ENCODE measurements at places on chromosomes 1 and 21.
A peak's percentile ranks its signal among the peaks of the same experiment; 100 is the strongest.

- peak; percentile 3 for DNase-seq
These were observed 28.7 kb downstream of the COL6A2 start for GRCh38 chr21:46126309-46127238.

GRCh38 chr1:27581823-27582243, 22.1 kb downstream of the AHDC1 start:
- no peak for DNase-seq

- DNase-seq: no peak
These were observed 315.2 kb downstream of the AJAP1 start for GRCh38 chr1:4969556-4970129.

GRCh38 chr1:18560692-18561091, 70.0 kb upstream of the PAX7 start:
- no peak for DNase-seq

DNA sequence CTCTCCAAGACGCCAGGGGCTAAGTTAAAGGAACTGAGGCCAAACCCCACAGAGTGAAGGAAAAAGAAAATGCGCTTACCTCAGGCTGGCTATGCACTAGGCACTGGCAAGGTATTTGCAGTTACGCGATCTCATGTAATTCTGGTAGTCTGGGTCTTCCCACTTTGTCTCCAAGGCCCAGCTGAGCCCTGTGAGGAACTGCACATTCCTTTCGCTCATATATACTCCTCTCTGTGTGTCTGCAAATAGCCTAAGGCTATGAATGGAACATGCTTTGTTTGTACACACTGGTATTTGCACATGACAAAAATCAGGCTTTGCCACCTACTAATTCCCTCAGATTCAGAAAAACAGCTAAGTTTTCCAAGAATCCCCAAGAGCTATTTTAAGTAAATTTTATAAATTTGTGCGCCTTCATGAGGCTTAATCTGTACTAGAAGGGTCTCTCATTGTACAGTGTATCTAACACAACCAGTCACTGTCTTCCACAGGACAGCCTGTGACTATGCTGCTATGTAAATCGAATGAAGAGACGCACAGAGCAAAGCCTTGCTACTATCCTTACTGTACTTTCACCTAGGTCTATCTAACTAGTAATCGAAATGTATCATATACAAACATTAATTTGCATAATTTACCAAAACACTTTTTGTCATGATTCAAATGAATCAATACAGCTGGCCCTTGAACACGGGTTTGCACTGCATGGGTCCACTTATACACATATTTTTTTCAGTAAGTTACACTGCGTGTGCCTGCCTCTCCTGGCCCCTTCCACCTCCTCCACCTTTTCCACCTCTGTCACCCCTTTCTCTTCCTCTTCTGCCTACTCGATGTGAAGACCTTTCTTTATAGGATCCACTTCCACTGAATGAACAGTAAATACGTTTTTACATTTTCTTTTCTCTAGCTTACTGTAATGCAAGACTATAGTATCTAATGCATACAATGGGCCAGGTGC, 87.0 kb downstream of the SIPA1L2 start:
- no peak for DNase-seq

- no peak for DNase-seq
These were observed 96.6 kb downstream of the DISC1 start for GRCh38 chr1:231723146-231723545.

GRCh38 chr1:32247983-32248889, 1.2 kb downstream of the FAM167B start:
- DNase-seq: peak; percentile 53

DNA sequence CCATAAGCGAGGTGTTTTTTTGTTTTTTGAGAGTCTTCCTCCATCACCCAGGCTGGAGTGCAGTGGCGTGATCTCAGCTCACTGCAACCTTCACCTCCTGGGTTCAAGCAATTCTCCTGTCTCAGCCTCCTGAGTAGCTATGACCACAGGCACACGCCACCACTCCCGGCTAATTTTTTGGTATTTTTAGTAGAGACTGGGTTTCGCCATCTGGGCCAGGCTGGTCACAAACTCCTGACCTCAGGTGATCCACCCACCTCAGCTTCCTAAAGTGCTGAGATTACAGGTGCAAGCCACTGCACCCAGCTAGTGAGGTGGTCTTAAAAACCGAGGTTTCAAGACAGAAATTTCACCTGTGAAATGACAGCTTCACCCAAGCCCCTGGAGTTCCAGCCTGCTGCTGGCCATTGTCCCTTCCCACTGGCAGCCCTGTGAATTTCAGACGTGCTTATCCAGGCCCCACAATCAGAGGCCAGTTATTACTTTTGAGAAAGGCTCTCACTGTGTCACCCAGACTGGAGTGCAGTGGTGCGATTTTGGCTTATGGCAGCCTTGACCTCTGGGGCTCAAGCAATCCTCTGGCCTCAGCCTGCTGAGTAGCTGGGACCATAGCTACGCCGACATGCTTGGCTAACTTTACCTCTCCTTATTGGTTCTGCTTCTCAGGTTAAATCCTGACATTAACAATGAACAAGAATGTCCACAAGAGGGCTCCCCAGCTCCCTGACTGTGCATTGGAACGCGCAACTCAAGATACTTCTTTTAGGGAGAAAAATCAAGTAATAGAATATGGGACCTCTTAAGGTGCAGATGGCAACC, 19.4 kb downstream of the ENO1 start:
- DNase-seq: no peak

GRCh38 chr1:182565537-182565936, 23.5 kb downstream of the RNASEL start:
- DNase-seq: no peak

- no peak for DNase-seq
These were observed at the start of gene RGSL1 for GRCh38 chr1:182450087-182450486. TSS of gene RGSL1 (plus strand) at chr1:182450146. CDS start at chr1:182450166, 20 bp downstream.

GRCh38 chr1:227736814-227737432, 1.7 kb downstream of the SNAP47 start:
- no peak for DNase-seq

DNA sequence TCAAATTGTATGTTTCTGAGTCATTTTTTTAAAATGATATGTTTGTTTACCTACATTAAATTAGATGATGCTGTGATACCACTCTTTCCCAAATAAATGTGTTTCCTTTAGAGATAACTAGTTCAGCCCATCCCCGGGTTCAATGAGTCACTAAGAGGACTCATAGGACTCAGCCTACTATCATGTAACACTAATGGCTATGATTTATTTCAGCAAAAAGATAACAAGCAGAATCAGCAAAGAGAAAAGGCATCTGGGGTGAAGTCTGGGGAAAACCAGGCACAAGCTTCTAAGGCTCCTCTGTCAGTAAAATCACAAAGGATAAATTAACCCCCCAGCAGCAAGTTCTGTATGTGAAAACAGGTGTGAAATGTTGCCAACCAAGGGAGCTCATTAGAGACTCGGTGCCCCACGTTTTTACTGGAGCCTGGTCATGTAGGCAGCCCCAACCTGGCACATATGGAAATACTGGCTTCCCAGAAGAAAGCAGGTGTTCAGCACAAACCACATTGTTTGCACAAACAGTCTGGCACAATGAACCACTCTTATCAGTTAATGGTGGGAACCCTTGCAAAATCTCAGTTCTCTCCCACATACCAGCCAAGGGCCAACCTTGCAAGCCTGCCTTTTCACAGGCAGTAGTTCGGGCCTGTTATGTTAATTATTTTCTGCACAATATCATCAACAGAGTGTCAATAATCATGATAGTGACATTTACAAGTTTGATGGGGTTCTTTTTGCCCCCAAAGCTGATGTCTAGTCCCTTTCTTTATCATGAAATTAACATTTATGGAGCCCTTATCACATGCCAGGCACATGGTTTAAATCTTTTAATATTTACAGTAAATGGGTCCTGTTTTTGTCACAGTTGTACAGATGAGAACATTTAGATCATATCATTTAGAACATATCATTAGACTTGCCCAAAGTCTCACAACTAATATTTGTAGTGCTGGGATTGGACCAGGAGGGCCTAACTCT, 23.1 kb upstream of the CNN3 start:
- DNase-seq: no peak

DNA sequence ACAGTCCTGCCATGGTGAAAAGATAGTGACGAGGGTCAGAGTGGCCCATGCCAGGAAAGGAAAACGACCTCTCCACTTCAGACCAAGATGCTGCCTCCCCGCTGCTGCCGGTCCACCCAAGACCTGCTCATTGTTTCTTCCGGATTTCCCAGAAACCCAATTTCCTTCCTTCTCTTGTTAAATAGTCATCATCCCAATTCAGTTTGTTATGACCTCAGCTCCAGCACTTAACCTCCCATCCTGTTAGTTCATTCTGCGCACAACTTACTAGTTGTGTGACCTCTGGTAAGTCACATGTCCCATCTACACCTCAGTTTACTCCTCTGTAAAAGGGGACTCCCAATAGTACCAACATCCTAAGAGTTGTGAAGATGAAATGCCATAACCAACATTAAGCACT, 29.9 kb upstream of the PPP1R15B start:
- DNase-seq: no peak

DNA sequence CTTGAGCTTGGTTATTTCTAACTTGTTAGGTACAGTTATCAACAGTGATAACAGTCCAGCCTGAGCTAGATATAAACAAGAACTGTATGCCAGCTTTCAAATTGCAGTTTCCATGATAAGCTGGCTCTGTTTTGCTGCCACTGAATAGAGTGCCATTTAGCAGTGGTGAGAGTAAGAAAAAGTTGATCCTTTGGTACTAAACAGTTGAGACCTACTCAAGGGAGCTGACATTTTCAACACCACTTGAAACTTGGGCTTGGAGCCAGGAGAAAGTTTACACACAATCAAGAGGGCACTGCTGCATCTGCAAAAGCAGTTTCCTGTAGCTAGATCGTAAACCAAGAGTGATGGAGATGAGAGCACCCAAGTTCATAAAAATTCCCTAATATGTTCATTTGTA, 131.3 kb downstream of the RGS7 start:
- DNase-seq: no peak

GRCh38 chr21:41815652-41816582, 49.1 kb upstream of the RIPK4 start:
- DNase-seq: no peak

DNA sequence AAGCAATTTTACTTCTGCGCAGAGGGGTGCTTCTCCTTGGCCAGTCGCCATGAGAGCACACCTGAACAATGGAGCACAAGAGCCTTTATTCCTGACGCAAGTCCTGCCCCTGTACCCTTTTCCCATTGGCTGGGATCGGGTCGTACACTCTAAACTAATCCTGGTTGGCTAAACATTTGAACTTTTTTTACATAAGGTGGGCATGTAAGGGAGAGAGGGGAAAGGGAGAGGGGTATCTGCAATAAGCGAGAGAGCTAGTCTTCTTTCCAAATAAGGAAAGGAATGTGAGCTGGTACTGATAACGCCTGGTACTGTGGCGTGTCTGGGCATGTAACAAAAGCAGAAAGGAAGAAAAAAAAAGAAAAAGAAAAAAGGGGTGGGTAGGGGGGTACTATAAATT, 21.8 kb downstream of the MFSD2A start:
- DNase-seq: no peak

DNA sequence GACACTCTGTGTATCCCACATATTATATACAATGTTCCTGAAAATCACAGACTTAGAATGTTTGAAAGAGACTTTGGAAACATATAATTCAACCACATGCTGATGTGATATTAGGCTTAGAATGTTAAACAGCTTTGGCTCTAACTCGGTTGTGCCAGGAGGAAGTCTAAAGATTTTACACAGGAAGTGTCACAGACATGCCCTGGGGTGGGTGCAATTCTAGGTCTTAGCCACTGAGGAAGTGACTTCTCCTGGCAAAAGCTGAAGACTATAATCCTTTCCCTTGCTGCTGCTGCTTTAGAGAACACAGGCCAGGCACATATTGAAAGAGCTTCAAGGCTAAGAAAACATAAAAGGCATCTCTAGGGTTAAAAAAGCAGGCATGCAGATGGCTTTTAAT, 51.0 kb downstream of the RPL5 start:
- peak; percentile 67 for DNase-seq

GRCh38 chr1:159877695-159878444, 15.4 kb upstream of the VSIG8 start:
- no peak for DNase-seq

GRCh38 chr21:34604556-34604955, 10.4 kb downstream of the RCAN1 start:
- DNase-seq: no peak
